ENCODE measurements at places on chromosomes 2 and 18.

GRCh38 chr2:43521568-43521967 is 74.3 kb downstream of the THADA start:
- no peak for DNase-seq

GRCh38 chr2:190891889-190892288 is 11.3 kb downstream of the GLS start:
- DNase-seq: no peak

- no peak for DNase-seq
Observed at GRCh38 chr2:191280290-191280689, 35.1 kb downstream of the MYO1B start.

- no peak for DNase-seq
Observed at GRCh38 chr2:85181844-85182456, 48.8 kb downstream of the TCF7L1 start.

DNA sequence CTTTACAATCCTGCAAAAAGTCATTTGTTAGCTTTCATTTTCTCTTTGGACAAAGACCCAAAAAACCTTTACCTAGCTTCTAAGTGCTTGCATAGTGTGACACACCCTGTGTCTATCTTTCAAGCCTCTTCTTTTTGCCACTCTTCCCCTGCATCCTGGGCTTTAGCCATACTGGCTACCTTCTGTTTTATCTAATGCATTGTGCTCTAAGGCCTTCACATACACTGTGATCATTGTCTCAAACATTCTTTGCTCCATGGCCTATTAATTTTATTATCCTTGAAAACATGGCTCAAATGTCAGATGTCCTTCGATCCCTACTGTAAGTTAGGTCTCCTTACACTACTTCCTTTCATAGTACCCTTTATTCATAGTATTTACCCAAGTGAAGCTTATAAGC is 84.4 kb downstream of the PIK3C3 start:
- no peak for DNase-seq

- no peak for DNase-seq
Observed at GRCh38 chr2:80054346-80054675, 250.2 kb downstream of the LRRTM1 start.

DNA sequence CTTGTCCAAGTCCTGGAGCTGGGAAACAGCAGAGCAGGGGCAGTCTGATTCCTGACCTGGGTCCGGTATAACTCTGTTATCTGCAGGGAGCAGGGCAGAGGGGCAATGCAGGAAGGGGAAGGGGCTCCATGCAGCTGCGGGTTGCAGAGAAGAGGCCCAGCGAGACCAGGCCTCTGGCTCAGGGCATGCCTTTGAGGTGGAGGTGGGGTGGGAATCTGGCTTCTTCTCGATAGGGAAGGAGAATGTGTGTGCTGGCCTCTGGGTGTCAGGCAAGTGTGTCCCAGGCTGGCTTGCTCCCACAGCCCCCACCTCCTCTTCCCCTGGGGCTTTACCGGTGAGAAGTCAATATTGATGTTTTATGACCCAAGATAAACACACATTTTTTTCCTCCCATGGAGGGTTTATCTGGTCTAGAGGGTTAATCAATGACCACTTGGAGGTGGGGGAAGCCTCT is 187.1 kb upstream of the HAAO start:
- no peak for DNase-seq

DNA sequence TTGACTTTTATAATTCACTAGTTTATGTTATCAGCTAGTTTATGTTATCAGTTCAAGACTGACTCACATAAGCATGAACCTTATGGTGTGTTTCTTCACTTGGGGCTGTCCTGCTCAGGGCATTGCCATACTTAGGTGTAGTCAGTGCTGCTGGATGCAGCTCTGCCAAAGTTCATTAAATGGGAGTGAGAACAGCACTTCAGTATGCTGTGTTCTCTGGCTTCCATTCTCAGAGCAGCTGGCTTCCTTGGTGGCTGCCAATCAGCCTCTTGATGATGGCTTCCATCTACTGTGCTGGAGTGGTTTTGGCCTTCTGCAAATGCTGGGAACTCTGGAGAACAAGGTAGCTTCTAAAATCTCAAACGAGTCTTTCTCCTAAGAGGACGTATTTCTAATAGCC is 170.7 kb downstream of the TDRD15 start:
- no peak for DNase-seq

DNA sequence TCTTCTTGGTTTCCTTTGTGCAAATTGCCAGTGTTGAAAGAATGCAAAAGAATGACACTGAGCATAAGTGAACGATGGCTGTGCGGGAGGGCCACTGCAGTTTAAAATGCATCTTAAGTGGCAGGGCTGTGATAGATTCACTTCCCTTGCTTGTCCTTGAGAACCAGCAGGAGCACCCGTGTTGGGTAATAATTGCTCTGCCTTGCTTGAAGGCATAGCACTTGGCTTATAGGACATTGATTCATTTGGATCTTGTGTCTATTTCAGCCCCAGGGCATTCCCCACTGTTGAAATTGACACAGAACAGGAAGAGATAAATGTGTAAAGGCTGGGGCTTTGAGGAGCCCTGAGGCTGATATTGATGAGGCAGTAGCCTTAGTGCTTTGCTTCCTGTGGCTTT is 1003.7 kb upstream of the GYPC start:
- no peak for DNase-seq

DNA sequence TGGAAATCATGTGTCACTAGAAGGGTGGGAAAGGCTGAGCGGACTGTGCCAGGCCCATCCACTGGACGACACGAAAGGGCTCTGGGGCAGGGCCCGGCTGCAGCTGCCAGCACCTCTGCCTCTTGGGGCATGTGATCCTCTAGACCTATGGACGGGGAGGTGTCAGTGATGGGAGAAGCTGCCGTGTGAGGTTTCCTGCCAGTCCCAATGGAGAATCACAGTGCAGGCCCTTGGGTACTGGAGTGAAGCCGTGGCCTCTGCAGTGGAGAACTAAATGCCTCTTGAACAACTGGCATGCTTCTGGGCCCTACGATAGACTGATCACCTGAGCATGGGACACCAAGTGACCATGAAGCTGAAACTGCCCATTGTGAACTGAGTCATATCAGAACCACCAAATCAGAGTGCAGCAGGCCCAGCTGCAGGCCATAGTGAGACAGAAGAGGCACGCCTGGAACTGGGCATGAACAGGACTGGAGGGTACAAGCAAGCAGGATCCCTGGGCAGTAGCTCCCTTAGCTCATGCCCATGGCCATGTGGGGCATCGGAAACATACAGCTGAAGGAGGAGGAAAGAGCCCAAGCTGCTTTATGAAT is 18.8 kb upstream of the RHOB start:
- no peak for DNase-seq

Data from activated CD4-positive, alpha-beta T cell treated with anti-CD3 and anti-CD28 coated beads, Interleukin-2, amount 50 U/mL, for 4 hours (primary cell).